ENCODE measurements at places on chromosomes 4 and X.
A peak's percentile ranks its signal among the peaks of the same experiment; 100 is the strongest.

GRCh38 chrX:47807548-47807947, 29.2 kb upstream of the ZNF81 start:
- peak; percentile 89 for DNase-seq

DNA sequence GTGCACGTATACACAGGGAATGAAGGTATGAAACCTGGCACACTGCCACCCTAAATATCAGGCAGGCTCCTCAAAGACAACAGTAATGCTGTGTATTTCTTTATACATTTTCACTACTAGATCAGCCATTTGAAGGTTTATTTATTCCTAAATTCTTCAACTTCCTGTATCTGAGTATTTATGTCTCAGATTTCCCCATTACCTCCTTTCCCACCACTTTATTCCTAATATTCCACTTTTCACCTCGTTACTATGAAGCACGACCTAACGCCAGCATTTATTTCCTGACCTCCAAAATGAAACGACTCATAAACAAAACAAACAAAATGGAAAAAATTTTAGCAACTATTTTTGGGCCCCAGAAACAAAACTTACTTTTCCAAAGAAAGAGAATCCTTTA, 69.6 kb downstream of the MAML3 start:
- no peak for DNase-seq

GRCh38 chr4:166675411-166675810, 558.9 kb downstream of the SPOCK3 start:
- DNase-seq = no peak

DNA sequence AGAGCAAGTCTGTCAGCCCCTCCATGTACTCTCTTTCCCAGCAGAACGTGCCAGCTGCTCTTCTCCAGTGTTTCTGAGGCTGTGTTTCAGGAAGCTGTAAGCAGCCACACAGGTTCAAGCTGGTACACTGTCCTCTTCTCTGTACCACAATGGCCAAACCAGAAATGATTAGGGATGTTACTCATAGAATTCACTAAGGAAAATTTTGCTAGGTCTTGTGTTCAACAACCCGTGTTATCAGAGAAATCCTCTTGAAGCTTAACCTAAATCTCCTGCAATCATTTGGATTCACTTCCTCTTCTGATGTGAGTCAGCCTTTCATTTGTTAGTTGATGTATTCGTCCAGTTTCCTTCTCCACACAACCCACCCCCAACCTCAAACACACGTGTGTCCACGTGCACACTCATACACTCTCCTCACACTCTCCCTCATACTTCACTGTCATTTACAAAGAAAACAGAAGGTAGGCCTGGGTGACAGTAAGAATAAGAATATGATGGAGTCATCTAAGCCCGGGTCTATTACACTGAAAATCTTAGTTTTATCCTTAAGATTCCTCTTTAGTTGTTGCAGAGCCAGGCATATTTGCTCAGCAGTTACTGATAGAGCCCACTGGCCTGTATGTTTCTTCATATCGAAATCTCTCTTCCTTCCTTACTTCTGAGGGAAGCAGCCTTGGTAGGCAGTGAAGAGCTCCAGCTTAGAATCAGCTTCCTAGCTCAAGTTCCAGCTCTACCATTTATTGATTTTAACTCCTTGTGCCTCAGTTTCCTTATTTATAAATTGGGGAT, 63.4 kb downstream of the DCUN1D4 start:
- no peak for DNase-seq

DNA sequence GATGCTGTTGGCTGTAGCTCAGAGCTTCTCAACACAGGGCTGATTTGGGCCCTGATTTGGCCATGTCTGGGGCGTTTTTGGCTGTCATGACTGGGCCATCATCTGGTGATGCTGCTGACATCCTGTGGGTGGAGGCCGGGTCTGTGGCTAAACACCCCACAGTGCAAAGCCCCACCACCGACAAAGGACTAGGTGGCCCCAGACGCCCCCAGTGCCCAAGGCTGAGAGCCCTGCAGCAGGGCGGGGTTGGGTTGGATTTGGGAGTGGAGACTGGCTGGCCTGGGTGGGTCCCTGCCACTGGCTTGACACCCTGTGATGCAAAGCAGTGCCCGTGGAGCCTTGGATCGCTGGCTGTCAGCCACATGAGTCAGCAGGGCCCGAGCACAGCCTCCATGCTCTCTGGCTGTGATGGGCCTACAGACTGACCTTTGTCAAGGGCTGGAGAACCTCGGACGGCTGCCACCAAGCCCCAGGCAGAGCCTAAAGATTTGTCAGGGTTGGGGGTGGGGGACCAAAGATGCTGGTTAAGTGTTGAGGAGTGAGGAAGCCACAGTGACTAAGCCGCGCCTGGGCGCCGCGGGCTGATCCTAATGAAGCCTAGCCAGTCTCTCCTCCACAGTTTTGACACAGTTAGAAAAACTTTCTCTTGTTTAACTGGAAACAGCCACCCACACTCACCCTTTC, 28.3 kb downstream of the CYTL1 start:
- peak; percentile 73 for DNase-seq

GRCh38 chr4:44629280-44629866, 22.1 kb downstream of the YIPF7 start:
- DNase-seq = peak; percentile 25

DNA sequence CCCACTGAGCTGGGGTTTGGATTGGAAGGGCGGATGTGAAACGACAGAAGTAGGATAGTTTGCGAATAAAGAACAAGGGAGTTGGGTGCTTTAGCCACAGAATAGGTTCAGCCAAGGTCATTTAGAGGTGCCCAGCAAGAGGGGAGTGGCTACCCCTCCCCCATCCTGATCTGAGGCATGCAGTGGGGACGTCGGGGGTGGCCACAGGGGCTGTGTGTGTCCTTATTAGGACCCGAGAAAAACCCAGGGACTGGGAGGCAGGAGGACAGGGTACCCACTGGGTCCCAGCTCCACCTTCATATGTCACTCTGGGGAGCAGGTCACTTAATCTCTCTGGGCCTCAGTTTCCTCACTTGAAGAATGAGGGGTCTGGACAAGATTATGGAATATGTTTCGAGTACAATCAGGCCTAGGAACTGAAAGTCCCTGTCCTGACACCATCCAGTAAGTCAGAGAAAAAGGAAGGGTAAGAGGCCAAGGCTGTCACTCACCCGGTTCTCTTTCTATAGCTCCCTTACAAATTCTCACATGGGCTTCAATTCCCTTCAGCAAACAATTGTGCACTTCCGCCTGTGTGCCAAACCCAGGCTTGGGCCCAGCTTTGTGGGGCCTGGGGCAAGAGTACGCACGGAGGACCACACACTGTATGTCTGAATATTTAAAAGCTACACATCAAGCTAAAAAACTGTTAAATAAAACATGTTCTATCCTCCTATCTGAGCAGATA, 4.2 kb upstream of the NYX start:
- DNase-seq = no peak

GRCh38 chrX:119008110-119008744, 33.8 kb downstream of the LONRF3 start:
- DNase-seq = peak; percentile 15

DNA sequence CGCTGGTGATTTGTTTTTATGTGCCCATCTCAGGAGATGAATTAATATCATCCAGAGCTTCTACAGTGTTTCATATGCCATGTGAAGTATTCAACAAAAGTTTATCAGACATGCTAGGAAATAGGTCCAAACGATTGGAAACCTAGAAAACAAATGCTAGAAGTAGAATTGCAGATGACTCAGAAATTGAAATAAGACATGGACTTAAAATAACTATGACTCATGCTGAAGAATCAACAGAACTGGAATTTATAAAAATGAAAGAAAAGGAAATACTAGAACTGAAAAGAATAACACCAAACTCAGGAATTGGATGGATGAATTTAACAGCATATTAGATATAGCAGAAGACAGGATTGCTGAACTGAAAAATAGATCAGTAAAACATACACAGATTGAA, 172.7 kb upstream of the GIMD1 start:
- no peak for DNase-seq

DNA sequence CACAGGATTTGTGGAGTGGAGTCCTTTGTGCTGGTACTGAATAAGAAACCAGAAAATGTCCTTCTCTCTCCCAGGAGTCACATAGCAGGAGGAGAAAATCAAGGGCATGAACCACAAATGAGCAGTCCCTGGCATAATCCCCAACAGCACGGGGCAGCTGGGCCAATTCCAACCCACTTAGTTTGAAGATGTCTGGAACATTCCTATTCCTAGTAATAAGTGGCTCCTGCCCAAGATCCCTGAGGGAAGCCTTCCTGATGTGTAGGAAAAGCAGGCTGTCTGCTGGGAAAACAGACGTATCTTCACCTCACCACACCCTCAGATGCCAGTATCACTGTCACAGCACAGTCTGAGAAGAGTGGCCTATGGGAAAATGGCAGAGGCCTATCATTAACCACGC, 182.8 kb upstream of the MAP3K15 start:
- DNase-seq = no peak

DNA sequence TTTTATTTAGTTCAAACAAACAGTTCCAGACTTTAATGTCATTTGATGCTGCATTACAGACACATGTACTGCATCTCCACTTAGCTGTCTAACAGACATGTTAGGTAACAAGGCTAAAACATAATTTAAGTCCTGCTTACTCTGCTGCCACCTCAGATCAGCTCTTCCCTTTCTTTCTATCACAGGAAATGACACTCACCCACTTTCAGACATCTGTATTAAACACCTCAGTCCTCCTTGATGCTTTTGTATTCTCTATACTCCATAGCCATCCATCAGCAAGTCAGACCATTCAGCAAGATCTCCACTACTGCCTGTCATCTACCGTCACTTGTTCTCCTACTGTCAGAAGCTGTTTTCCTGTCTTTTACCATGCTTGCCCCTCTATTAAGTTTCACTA, 405.4 kb downstream of the IL15 start:
- no peak for DNase-seq

DNA sequence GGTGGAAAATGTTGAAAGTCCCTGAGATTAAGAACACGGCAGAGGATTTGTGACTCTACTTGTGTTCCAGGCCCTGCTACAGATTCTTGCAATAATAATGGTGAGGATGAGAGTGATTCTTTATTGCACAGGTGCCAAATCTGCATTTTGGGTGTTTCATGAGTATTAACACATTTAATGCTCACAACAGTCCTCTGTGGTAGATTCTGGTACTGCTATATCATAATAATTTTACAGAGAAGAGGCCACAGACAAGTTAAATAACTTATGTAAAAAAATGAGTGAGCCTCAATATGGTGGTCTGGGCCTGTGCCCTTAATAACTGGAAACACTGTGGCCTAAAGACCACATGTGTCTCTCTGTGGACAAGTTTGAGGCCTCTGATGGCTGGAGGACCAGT, 124.3 kb downstream of the C4orf33 start:
- DNase-seq = no peak

DNA sequence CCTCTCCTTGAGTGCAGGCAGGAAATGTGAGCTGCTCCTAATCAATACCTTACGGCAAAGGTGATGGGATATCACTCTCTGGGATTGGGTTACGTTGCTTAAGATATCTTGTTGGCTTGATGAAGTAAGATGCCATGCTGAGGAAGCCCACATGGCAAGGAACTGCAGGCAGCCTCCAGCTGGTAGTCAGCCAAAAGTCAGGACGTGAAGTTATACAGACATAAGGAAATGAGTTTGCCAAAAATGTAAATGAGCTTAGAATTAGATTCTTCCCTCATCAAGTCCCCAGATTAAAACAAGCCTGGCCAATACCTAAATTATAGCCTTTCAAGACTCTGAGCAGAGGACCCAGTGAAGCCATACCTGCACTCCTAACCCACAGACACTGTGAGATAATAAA, 155.0 kb downstream of the QDPR start:
- DNase-seq = no peak

DNA sequence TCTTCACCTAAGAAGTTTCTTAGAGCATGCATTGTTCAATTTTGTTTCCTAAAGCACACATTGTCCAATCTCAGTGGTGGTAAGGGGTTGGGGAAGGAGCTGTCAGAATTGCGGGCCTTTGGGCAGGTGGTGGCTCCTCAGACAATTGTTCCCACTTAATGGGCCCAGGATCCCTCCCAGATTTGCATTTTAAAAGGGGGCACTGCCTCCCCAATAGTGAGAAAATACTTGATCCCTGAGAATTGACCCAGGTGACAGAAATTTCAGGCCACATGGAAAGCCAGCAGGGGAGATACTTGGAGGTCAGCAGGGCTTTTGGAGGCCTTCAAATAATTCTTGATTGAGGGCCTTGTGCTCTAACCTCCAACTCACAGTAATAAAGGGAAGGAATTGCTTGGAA, 217.1 kb downstream of the ZNF674 start:
- no peak for DNase-seq

- no peak for DNase-seq
Observed at GRCh38 chr4:143679434-143679833, 21.0 kb downstream of the FREM3 start.

DNA sequence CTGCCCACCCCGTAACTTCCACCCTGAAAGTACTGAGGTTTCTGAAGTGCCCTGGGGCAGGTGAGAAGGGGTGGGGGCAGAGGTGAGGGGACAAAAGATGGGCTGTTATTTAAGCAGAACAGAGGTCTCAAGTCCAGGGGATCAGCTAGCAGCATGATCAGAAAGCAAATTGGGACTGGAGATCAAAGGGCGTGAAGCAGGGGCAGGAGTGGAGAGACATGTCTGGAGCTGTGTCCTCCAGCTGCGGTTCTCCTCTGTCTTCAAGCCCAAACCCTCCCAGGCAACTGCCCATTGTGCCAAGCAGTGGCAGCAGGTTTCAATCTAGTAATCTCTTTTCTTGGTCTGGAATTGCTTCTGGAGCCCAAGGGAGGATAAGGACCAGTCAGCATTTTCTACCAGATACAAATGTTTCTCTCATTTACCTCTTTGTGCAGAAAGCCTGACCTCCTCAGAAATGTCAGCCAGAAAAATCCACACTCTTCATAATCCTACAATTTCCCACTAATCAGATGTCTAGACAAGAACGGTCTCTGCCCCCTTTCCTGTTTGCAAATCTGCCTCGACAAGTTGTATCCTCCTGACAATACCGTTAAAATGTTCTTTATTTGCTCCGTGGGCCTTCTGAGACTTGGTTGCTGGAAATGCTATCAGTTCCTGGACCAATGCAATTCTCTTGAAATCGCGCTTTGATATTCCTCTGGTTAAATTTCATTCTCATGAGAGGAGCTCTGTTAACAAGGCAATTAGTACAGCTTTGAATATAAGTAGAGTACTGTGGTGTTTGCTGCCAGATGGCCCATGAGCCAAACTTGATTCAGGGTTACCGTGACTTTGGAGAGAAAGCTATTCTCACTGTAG, 23.2 kb upstream of the RASL11B start:
- peak; percentile 45 for DNase-seq

DNA sequence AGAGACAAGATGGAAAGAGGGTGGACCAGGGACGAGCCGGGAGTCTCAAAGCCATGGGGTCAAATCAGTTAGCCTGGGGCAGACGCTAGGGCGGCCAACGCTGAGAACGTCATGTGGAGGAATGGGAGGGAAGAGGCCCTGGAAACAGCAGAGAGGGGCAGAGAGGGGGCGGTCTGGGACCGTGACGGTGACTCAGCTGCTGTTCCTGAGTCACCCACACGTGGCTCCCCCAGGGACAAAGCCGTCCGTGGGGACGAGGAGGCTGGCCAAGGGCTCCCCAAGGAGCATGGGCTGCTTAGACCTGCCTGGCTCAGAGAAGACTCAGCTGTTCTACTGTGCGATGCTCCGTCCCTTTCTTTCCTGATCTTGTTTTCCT, 108.4 kb upstream of the LRPAP1 start:
- DNase-seq = peak; percentile 56

Measured in ELF-1 (cell line).